ENCODE measurements at places on chromosomes 16 and 17. TPM values are rescaled to one million over a fixed set of nuclear protein-coding genes. Genes with fewer than 3 reads are reported as not detected.

Gene CRYM
- not detected for total RNA-seq

Gene KRTAP9-4
- not detected for total RNA-seq

Gene SLC12A3
- under 0.01 TPM for total RNA-seq

Gene PLXDC1
- total RNA-seq = 0.23 TPM

Gene RASD1
- 6.0 TPM for total RNA-seq

Gene AGRP
- not detected for total RNA-seq

Gene OTOP2
- not detected for total RNA-seq

Gene TBC1D26
- total RNA-seq = under 0.01 TPM

Gene COG4
- 81.3 TPM for total RNA-seq

Gene RNF167
- total RNA-seq = 13.3 TPM

Gene ACE
- 2.0 TPM for total RNA-seq

Gene RPGRIP1L
- 7.6 TPM for total RNA-seq

Gene C1QTNF8
- not detected for total RNA-seq

Gene CBLN1
- not detected for total RNA-seq

Gene KPNA2
- total RNA-seq = 25.0 TPM

Gene ASPHD1
- total RNA-seq = 13.5 TPM

Gene LRRC37A
- total RNA-seq = 0.70 TPM

Gene ODAD4
- total RNA-seq = 0.35 TPM

Gene ZP2
- total RNA-seq = not detected

Gene MON1B
- 5.0 TPM for total RNA-seq

Gene CDH8
- total RNA-seq = 9.5 TPM

Gene PLD6
- 1.1 TPM for total RNA-seq

Gene FBF1
- 7.9 TPM for total RNA-seq

Gene MT1A
- not detected for total RNA-seq

Gene CPNE7
- 9.1 TPM for total RNA-seq

Gene KRT39
- total RNA-seq = 0.12 TPM

Gene TBC1D3E
- total RNA-seq = not detected

Gene SLC47A2
- total RNA-seq = 0.23 TPM

Gene TNFRSF17
- total RNA-seq = 0.12 TPM

Gene NPIPA8
- total RNA-seq = not detected

Gene CCL17
- not detected for total RNA-seq

Gene GRAP
- total RNA-seq = 0.08 TPM

Gene RNF43
- 0.15 TPM for total RNA-seq

Gene ABCC3
- total RNA-seq = 4.0 TPM

Gene CRYBA1
- total RNA-seq = not detected

Gene SSH2
- total RNA-seq = 7.4 TPM
